HL-60 (cell line): ENCODE measurements at places on chromosomes 5 and 9.
A peak's percentile ranks its signal among the peaks of the same experiment; 100 is the strongest.

- DNase-seq: no peak
Measured at GRCh38 chr9:85289142-85289541, 452.6 kb downstream of the AGTPBP1 start.

GRCh38 chr5:173785866-173786265, 102.3 kb upstream of the CPEB4 start:
- no peak for DNase-seq

DNA sequence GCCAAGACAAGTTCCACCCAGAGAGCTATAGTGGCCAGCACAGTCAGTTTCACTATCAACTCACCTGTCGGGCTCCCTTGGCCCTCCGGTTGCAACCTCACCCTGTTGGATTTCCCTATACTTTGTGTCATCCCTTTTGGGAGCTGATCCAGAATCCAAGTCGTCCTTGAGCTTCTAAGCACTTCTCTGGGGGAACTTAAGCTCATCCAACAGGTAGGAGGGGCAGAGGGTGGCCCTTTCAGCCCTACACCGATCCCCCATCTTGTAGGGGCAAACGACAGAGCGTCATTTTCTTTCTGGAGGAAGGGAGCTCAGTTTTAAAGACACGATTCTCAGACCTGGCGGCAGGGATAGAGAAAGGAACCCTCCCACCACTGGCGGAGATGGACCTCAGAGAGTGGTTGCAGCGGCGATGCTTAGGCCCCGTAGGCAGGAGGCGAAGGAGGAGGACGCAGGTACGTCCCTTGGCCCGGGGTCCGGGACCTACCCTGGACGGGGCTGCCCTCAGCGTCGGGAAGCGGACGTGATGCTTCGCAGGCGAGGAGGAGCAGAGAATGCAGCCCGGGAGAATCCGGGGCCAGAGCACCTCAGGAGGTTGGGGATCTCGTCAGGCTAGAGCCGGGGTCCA, 519 bp downstream of the ZER1 start:
- no peak for DNase-seq

- peak; percentile 61 for DNase-seq
Measured at GRCh38 chr5:55146543-55147151, 13.3 kb upstream of the GPX8 start.

GRCh38 chr5:169020102-169020501, 280.8 kb downstream of the SLIT3 start:
- DNase-seq: no peak

DNA sequence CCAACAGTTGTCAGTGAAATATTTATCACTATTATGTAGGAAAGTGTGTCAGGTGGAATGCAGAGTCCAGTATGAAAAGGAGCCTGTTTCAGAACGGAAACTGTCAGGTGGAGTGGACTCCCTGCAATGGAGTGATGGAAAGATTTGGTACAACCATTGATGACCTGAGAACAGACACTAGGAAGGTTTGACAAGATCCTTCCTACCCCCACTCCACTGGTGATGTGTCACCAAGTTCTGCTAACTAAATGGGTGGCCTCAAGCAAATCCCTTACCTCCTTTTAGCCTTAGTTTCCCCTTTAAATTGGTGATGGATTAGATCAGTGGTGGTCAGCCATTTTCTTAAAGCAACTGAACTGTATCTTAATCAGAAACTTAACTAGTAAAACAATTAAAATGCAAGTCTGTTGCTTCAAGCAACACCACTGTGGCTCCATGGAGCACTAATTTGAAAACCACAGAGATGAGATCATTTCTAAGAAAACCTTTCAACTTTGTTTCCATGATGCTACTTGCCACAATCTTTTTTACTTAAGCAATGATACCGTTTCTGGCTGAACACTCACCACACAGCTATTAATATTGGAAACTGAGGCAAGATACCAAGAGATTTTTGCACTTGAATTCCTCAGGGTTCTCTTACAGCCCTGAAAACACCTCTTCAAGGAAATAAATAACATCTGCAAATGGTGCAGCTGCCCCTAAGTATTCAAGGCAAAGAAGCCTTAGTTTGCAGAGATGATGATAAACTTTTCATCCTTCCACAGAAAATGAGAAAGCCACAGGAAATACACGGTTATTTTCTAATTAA, 140.6 kb downstream of the ERCC6L2 start:
- DNase-seq: no peak

- no peak for DNase-seq
Measured at GRCh38 chr9:5587024-5587423, 41.9 kb upstream of the RIC1 start.

DNA sequence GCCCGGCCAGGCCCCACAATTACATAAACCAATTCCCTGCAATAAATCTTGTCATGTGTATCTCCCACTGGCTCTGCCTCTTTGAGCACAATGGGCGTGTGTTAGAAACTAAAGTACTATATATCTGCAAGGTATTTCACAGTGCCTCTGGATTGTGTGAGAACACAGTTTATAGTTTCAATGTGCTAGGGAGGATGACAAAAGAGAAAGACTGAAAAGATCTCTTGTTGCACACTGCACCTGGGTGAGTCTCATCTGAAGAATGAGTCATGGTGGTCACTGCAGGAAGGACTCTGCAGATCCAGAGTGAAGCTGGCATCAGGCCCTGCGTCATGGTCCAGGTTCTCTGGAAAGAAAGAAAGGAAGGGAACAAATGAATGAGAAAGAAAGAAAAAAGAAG, 20.7 kb upstream of the CTSV start:
- no peak for DNase-seq

GRCh38 chr9:24844217-24844616, 298.5 kb upstream of the IZUMO3 start:
- DNase-seq: no peak

DNA sequence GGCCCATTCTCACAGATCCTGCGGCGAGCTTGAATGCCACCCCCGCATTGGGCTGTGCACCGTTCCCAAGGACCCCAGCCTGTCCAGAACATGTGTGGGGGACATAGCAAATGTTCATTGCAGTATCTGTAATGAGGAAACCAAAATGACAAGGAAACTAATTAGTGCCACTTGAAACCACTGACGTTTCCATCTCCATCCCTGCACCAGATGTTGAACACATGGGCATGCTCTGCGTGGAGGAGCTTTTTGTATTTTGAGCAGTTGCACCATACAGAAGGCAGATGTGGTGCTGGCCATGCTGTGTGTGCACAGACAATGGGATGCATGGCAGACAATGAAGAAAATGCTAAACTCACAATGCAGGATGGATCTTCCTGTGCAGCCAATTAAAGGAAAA, 437.7 kb downstream of the SEMA5A start:
- DNase-seq: no peak

DNA sequence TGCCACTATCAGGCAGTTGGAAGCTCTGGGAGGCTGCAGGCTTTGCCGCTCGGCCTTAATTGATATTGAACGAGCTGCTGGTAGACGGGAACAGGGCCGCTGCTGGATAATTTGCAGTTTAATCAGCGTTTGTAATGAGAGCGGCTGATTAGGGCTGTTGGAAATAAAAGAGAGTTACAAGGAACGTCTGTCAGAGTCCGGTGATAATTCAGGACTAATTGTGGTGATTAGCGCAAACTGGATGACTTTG, 68.2 kb upstream of the TBCA start:
- no peak for DNase-seq

- no peak for DNase-seq
Measured at GRCh38 chr9:83956436-83957247, 23.4 kb downstream of the HNRNPK start.

GRCh38 chr5:68953231-68953874, 140.5 kb upstream of the SLC30A5 start:
- DNase-seq: no peak
